CD8-positive, alpha-beta memory T cell (primary cell): ENCODE measurements at places on chromosomes 2 and 18.

GRCh38 chr2:113755835-113756354 lies 547 bp downstream of the SLC35F5 start:
- peak overlapping the region; percentile 95 for H3K27ac ChIP-seq
- H3K36me3 ChIP-seq = peaks cover 4% of the 10 kb centered on the region
- H3K4me1 ChIP-seq = peaks cover 15% of the 10 kb centered on the region
- peak overlapping the region; percentile 78 for H3K4me3 ChIP-seq

GRCh38 chr2:238942726-238943300 lies 94.9 kb downstream of the TWIST2 start:
- H3K4me1 ChIP-seq = no peaks in the 10 kb centered on the region
- no peaks in the 10 kb centered on the region for H3K27me3 ChIP-seq
- DNase-seq = no peak
- no peaks in the 10 kb centered on the region for H3K36me3 ChIP-seq

DNA sequence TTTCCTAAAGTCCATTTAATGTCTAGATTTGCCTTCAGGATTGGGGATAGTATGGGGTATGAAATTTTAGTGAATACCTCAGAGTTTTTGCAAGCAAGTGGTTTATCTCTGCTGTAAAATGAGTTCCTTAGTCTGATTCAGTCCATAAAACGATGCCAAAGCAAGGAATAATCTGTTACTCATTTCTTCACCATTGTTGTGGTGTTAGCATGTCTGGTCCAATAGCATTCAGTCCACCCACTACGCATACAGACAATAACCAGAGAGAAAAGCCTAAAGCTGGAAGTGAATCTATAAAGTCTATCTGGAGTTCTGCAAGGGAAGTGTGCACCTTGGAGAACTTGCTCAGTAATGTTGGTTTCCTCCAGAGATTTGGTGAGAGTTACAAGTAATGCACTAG lies 12.9 kb upstream of the DPP4 start:
- no peaks in the 10 kb centered on the region for H3K4me1 ChIP-seq
- no peak overlapping the region for H3K4me3 ChIP-seq
- H3K36me3 ChIP-seq = no peaks in the 10 kb centered on the region
- no peak for DNase-seq

- H3K27ac ChIP-seq = no peak overlapping the region
- DNase-seq = no peak
- H3K4me1 ChIP-seq = no peaks in the 10 kb centered on the region
- no peak overlapping the region for H3K4me3 ChIP-seq
Observed at GRCh38 chr18:69622184-69622583, 221.5 kb downstream of the DOK6 start.

- no peak for DNase-seq
- no peak overlapping the region for H3K27ac ChIP-seq
- no peaks in the 10 kb centered on the region for H3K4me1 ChIP-seq
- no peaks in the 10 kb centered on the region for H3K36me3 ChIP-seq
- no peaks in the 10 kb centered on the region for H3K27me3 ChIP-seq
- no peak overlapping the region for H3K4me3 ChIP-seq
Observed at GRCh38 chr2:188599140-188599539, 307.5 kb downstream of the GULP1 start.

- H3K27ac ChIP-seq = no peak overlapping the region
- H3K27me3 ChIP-seq = no peaks in the 10 kb centered on the region
- DNase-seq = peak; percentile 28
- peaks cover 4% of the 10 kb centered on the region for H3K4me1 ChIP-seq
Observed at GRCh38 chr2:10036095-10036884, 7.1 kb upstream of the KLF11 start.

DNA sequence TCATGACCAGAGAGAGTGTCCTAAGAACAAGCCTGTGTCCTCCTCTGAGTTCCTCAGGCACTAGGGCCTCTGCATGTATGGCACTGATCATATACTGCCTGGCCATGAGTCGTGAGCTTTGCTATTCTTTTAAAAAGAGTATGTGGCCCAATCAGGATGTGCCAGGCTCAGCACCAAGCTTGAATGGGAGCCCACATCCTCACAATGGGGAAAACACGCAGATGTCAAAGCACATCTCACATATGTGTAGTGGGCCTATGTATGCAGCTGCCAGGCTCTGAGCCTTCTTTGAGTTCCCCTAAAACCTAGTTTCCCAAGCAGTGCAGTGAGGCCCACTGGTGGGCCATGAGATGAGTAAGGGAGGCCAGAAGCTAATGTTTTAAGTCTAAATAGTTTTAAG lies 69.9 kb upstream of the SLC1A4 start:
- no peak overlapping the region for H3K27ac ChIP-seq
- H3K4me3 ChIP-seq = no peak overlapping the region
- H3K36me3 ChIP-seq = no peaks in the 10 kb centered on the region
- H3K4me1 ChIP-seq = peaks cover 12% of the 10 kb centered on the region
- H3K27me3 ChIP-seq = no peaks in the 10 kb centered on the region

- no peaks in the 10 kb centered on the region for H3K4me1 ChIP-seq
- H3K27me3 ChIP-seq = no peaks in the 10 kb centered on the region
- H3K27ac ChIP-seq = no peak overlapping the region
- H3K4me3 ChIP-seq = no peak overlapping the region
- DNase-seq = no peak
- no peaks in the 10 kb centered on the region for H3K36me3 ChIP-seq
Observed at GRCh38 chr2:232396683-232397082, 10.0 kb upstream of the ALPG start.

DNA sequence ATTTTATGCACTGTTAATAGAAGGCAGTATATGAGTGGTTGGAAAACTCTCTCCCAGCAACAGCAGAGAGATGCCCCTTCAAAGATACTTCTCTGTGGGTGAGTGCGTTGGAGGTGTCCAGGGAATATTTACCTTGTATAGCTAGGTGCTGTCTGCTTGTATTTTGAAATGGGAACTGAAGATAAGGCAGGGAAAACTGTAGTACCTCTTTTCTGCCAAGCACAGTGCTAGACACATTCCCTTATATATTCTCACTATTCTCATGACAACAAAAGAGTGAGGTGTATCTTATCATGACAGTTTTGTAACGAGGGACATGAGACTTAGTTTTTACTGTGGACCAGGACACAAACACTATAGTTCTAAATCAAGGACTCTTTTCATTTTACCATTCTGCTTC lies 2.1 kb downstream of the TTC39C start:
- H3K4me1 ChIP-seq = peaks cover 77% of the 10 kb centered on the region
- H3K27ac ChIP-seq = no peak overlapping the region
- peak overlapping the region; percentile 80 for H3K4me3 ChIP-seq
- no peaks in the 10 kb centered on the region for H3K36me3 ChIP-seq

DNA sequence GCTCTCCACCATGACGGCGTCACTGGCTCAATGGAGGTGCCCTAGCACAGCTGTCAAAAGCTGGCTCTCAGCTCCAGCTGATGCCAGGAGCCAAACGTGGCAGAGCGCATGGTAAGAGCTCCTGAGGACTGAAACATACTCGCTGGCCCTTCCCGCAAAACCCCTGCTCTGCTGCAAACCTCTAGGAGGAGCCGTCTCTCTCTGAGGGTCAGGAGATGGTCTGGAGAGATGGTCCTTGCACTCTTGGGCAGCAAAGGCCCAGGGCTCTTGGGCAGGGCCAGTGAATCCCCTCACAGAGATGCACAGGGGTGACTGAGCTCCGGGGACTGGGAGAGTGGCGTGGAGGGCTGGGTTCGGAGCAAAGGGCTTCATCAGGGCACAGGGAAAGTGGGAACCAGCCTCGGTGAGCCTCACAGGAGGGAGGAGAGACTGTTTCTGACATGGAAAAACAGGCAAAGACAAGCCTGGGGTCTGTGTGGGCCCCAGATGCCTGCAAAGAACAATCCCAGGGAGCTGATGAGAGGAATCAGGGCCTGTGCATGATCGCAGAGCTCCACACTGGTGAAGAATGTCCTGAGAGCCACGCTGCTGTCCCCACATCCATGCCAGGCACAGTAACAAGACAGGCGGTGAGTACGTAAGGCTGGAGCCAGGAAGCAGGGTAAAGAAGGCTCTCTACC lies 17.2 kb downstream of the SNORC start:
- H3K27ac ChIP-seq = no peak overlapping the region
- H3K36me3 ChIP-seq = no peaks in the 10 kb centered on the region
- no peaks in the 10 kb centered on the region for H3K27me3 ChIP-seq
- no peak for DNase-seq

- H3K27ac ChIP-seq = no peak overlapping the region
- no peak overlapping the region for H3K4me3 ChIP-seq
- H3K27me3 ChIP-seq = no peaks in the 10 kb centered on the region
- no peaks in the 10 kb centered on the region for H3K4me1 ChIP-seq
Observed at GRCh38 chr2:128291161-128291843, 27.4 kb downstream of the HS6ST1 start.

GRCh38 chr2:217055624-217056023 lies 195.8 kb upstream of the TNP1 start:
- H3K36me3 ChIP-seq = no peaks in the 10 kb centered on the region
- H3K4me1 ChIP-seq = no peaks in the 10 kb centered on the region
- H3K4me3 ChIP-seq = no peak overlapping the region
- no peak overlapping the region for H3K27ac ChIP-seq
- H3K27me3 ChIP-seq = no peaks in the 10 kb centered on the region

DNA sequence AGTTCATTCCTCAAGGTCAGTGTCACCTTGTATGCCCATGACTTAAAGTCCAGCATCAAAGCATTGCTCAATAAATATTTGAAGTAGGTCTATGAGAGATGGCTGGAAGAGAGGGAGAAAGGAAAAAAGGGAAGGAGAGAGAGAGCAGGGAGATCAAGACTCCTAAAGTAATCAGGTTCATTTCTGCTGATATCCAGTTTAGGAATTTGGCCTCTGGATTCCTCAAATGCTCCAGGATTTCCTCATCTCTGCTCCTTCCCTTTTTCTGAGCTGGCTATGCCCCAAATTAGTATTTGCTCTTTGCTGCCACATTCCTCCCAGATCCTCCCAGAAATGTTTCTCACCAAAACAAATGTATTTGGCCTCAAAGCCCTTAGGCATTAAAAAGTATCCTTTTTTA lies 739.4 kb upstream of the CHAC2 start:
- H3K27ac ChIP-seq = no peak overlapping the region
- H3K36me3 ChIP-seq = no peaks in the 10 kb centered on the region
- no peaks in the 10 kb centered on the region for H3K4me1 ChIP-seq
- DNase-seq = no peak
- H3K27me3 ChIP-seq = no peaks in the 10 kb centered on the region

GRCh38 chr18:44594799-44595467 lies 85.8 kb upstream of the SETBP1 start:
- H3K27me3 ChIP-seq = no peaks in the 10 kb centered on the region
- no peak for DNase-seq
- no peaks in the 10 kb centered on the region for H3K4me1 ChIP-seq
- no peak overlapping the region for H3K4me3 ChIP-seq

GRCh38 chr18:26546170-26546874 lies 2.0 kb downstream of the KCTD1 start:
- no peak overlapping the region for H3K4me3 ChIP-seq
- peaks cover 8% of the 10 kb centered on the region for H3K27me3 ChIP-seq
- no peak overlapping the region for H3K27ac ChIP-seq
- no peaks in the 10 kb centered on the region for H3K36me3 ChIP-seq

DNA sequence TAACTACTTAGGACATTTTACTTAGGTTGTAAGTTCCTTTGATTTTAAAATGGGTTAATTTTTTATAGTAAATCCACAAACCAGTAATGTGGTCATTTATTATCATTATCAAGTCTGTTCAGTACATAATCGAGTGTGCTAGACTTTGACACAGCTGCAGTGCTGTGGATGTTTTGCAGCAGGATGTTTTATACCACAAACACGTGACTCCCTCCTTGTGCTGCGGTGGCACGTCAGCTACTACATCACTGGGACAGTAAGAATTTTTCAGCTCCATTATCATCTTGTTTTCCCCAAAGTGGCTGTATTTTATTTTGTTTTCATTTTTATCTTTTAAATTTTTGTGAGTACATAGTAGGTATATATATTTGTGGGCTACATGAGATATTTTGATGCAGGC lies 70.0 kb downstream of the ATP9B start:
- H3K4me3 ChIP-seq = no peak overlapping the region
- DNase-seq = peak; percentile 50
- no peak overlapping the region for H3K27ac ChIP-seq
- H3K4me1 ChIP-seq = peaks cover 9% of the 10 kb centered on the region

DNA sequence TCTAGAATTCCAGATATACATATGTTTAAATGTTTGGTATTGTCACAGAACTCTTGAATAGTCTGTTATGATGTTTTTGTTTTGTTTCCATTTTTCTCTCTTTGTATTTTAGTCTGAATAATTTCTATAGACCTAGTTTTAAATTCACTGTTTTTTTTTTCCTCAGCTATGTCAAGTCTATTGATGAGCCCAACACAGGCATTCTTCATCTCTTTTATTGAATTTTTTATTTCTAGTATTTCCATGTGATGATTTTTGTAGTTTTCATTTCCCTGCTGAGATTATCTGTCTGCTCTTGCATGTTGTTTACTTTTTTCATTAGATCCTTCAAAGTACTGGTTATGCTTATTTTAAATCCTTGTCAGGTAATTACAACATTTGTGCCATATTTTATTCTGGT lies 254.7 kb downstream of the C1D start:
- no peak overlapping the region for H3K4me3 ChIP-seq
- no peaks in the 10 kb centered on the region for H3K4me1 ChIP-seq
- H3K27me3 ChIP-seq = no peaks in the 10 kb centered on the region
- no peaks in the 10 kb centered on the region for H3K36me3 ChIP-seq

- H3K36me3 ChIP-seq = no peaks in the 10 kb centered on the region
- H3K4me1 ChIP-seq = no peaks in the 10 kb centered on the region
- DNase-seq = no peak
- peaks cover 7% of the 10 kb centered on the region for H3K27me3 ChIP-seq
- H3K4me3 ChIP-seq = no peak overlapping the region
- no peak overlapping the region for H3K27ac ChIP-seq
Observed at GRCh38 chr2:227576110-227576509, 22.6 kb upstream of the SCYGR2 start.

DNA sequence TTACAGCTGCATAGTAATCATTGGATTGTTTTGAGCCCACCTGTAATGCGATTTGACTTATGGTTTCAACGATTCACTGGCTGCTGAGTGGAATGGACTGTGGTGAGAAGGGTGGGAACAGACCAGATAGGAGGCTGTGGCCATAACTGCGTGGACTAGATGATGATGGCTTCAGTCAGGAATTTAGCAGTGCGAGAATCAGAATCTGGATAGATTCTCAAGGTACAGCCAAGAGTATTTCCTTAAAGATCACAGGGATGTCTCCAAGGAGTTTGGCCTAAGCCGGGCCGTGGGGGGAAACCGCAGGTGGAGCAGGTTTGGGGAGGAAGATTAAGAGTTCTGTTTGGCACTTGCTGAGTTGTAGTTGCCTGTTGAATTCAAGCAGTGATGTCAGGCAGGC lies 44.0 kb upstream of the CHMP1B start:
- H3K4me3 ChIP-seq = no peak overlapping the region
- DNase-seq = no peak
- H3K4me1 ChIP-seq = no peaks in the 10 kb centered on the region
- no peaks in the 10 kb centered on the region for H3K36me3 ChIP-seq
